Aortic smooth muscle cell (primary cell): ENCODE measurements at places on chromosomes 16 and 17. TPM values are rescaled to one million over a fixed set of nuclear protein-coding genes. Genes with fewer than 3 reads are reported as not detected.

MAP2K6 gene
- total RNA-seq = 0.26 and 0.37 TPM in 2 replicates

NLGN2 gene
- total RNA-seq = 2.5 and 6.7 TPM in 2 replicates

ZP2 gene
- total RNA-seq = not detected in 2 replicates

SMTNL2 gene
- not detected in 2 replicates for total RNA-seq

TLCD1 gene
- 3.7 and 5.7 TPM in 2 replicates for total RNA-seq

HOXB9 gene
- not detected in 2 replicates for total RNA-seq

CSF3 gene
- not detected in 2 replicates for total RNA-seq

MT1H gene
- total RNA-seq = not detected in 2 replicates

TMEM106A gene
- 3.0 and 3.6 TPM in 2 replicates for total RNA-seq

CAVIN1 gene
- total RNA-seq = 646 and 690 TPM in 2 replicates

GRIN2A gene
- under 0.01 and 0.06 TPM in 2 replicates for total RNA-seq

TP53TG3C gene
- total RNA-seq = not detected in 2 replicates

UTS2R gene
- not detected in 2 replicates for total RNA-seq

NKIRAS2 gene
- total RNA-seq = 22.1 and 25.8 TPM in 2 replicates

REXO5 gene
- 8.6 and 10.8 TPM in 2 replicates for total RNA-seq

ARL16 gene
- 25.1 and 42.8 TPM in 2 replicates for total RNA-seq

ADORA2B gene
- total RNA-seq = 4.8 and 7.5 TPM in 2 replicates

SLC16A13 gene
- total RNA-seq = 0.12 and 0.13 TPM in 2 replicates

HS3ST6 gene
- total RNA-seq = not detected in 2 replicates

CDC27 gene
- total RNA-seq = 132 and 134 TPM in 2 replicates

KCNG4 gene
- total RNA-seq = under 0.01 TPM in 1 of 2 replicates, not detected in the other

CCL5 gene
- 0.13 TPM in 1 of 2 replicates, not detected in the other for total RNA-seq

TPSG1 gene
- not detected in 2 replicates for total RNA-seq

MRM1 gene
- total RNA-seq = 2.2 and 3.4 TPM in 2 replicates

TMIGD1 gene
- total RNA-seq = not detected in 2 replicates

CCL8 gene
- total RNA-seq = not detected in 2 replicates

DBNDD1 gene
- 2.8 and 3.4 TPM in 2 replicates for total RNA-seq

PRM3 gene
- not detected in 2 replicates for total RNA-seq

CEMP1 gene
- 0.12 TPM in 1 of 2 replicates, not detected in the other for total RNA-seq

SEPTIN12 gene
- total RNA-seq = not detected in 2 replicates

GLTPD2 gene
- total RNA-seq = not detected in 2 replicates

KCNJ18 gene
- total RNA-seq = not detected in 2 replicates

KRT9 gene
- total RNA-seq = not detected in 2 replicates

HS3ST3B1 gene
- 0.40 and 2.0 TPM in 2 replicates for total RNA-seq

CD300E gene
- total RNA-seq = not detected in 2 replicates

LGALS9B gene
- total RNA-seq = not detected in 2 replicates

CHP2 gene
- total RNA-seq = not detected in 2 replicates

CCL4L2 gene
- total RNA-seq = not detected in 2 replicates

OTOP2 gene
- not detected in 2 replicates for total RNA-seq

KRT13 gene
- total RNA-seq = not detected in 2 replicates

LAT gene
- total RNA-seq = 0.53 and 0.68 TPM in 2 replicates

EVPL gene
- total RNA-seq = not detected in 2 replicates

EVI2A gene
- 6.6 and 9.9 TPM in 2 replicates for total RNA-seq

CBX2 gene
- 0.25 and 0.92 TPM in 2 replicates for total RNA-seq

CDH3 gene
- not detected in 2 replicates for total RNA-seq

CIBAR2 gene
- total RNA-seq = not detected in 2 replicates

CLEC18B gene
- total RNA-seq = 0.53 and 1.4 TPM in 2 replicates
